NCI-H226 (cell line): ENCODE measurements at places on chromosomes 13 and 19.
A peak's percentile ranks its signal among the peaks of the same experiment; 100 is the strongest.

DNA sequence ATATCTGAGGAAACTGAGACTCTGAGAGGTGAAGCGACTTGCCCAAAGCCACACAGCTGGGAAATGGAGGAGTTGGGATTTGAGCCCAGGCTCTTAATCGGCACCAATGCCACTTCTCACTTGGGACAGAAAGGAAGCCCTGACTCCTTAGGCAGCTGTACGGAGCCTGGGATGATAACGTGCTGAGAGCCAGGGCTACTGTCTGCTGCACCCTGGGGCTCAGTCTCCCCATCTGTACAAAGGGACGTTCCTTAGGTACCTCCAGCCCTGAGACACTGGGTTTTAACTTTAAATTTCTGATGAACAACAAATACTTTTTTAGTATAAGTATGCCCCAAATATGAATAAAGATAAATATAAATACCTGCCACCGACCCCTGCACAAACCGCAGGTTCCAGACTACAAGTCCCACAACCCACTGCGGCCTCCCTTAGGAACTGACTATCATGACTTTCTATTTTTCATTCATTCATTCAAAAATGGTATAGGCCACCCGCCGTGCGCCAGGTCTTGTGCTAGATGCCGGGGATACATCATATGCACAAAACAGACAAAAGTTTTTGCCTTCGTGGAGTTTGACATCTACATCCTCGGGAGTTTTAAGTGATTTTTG lies 776 bp upstream of the NCLN start:
- DNase-seq = peak; percentile 57

DNA sequence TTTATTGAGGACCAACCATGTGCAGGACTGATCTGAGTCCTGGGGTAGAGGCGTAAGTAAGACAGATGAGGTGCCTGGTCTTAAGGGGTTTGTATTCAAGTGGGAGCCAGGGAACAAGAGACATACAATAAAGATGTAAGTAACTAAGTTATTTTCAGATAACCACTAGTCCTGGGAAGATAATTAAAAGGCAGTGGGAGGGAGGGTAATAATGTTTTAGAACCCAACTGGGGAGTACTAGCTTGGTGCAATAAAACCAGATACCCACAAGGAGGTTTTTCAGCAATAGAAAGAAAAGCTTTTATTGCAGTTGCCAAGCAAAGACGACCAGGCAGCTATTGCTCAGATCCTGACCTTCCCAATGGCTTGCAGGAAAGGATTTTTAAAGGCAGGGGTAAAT lies 893.7 kb downstream of the UQCRFS1 start:
- no peak for DNase-seq

DNA sequence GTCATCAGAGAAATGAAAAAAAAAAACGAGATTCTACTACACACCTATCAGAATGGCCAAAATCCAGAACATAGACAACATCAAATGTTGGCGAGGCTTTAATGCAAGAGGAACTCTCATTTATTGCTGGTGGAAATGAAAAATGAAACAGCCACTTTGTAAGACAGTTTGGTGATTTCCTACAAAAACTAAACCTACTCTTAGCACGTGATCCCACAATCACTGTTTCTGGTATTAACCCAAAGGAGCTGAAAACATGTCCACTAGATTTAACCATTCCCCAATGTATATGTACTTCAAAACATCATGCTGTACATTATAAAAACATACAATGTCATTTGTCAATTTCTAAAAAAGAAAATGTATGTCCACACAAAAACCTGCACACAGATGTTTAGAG lies 13.0 kb downstream of the MYCBP2 start:
- DNase-seq = no peak

- no peak for DNase-seq
Measured at GRCh38 chr13:96782186-96782585, 212.1 kb downstream of the OXGR1 start.

DNA sequence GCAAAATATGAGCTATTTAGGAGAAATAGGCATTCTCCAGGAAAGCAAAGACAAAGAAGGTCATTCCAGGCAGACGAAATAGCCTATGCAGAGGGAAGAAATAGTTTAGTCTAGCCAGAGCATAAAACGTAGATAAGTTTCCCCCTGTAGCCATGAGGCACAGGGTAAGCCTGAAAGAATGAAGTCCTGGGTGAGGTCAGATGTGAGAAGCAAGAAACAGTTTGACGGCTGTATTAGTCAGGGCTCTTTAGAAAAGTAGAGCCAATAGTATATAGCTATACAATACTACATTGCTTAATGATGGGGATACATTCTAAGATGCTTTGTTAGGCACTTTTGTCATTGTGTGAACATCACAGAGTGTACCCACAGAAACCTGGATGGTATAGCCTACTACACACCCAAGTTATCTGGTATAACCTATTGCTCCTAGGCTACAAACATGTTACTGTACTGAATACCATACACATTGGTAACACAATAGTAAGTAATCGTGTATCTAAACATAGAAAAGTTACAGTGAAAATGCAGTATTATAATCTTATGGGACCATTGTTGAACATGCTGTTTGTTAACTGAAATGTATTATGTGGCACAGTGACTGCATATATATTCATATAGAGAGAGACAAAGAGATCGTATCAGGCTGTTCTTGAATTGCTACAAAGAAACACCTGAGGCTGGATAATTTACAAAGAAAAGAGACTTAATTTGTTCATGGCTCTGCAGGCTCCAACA lies 59.3 kb upstream of the WDFY2 start:
- DNase-seq = peak; percentile 34

DNA sequence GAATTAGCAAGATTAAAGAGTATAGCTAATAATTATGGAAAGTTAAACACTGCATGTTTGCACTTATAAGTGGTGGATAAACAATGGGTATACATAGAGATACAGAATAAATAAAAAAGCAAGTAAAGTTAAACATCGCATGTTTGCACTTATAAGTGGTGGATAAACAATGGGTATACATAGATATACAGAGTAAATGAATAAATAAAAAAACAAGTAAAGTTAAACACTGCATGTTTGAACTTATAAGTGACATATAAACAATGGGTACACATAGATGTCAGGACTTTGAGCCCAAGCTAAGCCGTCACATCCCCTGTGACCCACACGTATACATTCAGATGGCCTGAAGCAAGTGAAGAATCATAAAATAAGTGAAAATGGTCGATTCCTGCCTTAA lies 1533.3 kb upstream of the SPRY2 start:
- DNase-seq = no peak

GRCh38 chr19:14459703-14460102 lies 15.5 kb downstream of the PTGER1 start:
- no peak for DNase-seq

- no peak for DNase-seq
Measured at GRCh38 chr19:8041531-8041931, 11.0 kb upstream of the CCL25 start.

- DNase-seq = no peak
Measured at GRCh38 chr19:2613507-2614295, 88.8 kb downstream of the GNG7 start.

GRCh38 chr13:39047560-39047959 lies 9.3 kb downstream of the NHLRC3 start:
- no peak for DNase-seq

DNA sequence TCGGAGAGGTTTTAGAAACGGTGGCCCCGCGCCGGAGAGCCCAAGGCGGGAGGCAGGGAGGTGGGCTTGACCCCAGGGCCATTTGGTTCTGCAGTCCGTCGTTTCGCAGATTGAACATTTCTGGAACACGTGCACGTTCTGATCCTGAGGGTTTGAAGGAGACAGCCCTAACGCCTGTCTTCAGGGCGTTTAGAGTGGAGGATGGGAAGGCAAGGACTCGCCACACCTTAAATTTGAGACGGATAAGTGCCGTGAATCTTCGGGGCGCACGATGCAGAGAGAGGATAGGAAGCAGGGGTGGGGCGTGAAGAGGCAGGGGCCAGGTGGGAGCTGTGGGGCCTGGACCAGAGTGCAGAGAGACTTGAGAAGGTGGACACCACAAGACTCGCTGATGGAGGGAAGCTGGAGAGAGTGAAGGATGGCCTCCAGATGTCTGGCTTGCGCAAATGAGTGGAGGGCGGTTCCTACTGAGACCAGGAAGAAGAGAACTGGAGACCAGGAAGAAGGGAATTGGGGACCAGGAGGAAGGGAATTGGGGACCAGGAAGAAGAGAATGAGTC lies 804 bp upstream of the MIER2 start:
- DNase-seq = no peak

GRCh38 chr19:1260749-1261537 lies 8.2 kb upstream of the CIRBP start:
- DNase-seq = peak; percentile 91
